ENCODE measurements at places on chromosomes 16 and 17.

GRCh38 chr17:74833501-74834377 is 25.9 kb downstream of the GRIN2C start:
- DNase-seq = no peak

DNA sequence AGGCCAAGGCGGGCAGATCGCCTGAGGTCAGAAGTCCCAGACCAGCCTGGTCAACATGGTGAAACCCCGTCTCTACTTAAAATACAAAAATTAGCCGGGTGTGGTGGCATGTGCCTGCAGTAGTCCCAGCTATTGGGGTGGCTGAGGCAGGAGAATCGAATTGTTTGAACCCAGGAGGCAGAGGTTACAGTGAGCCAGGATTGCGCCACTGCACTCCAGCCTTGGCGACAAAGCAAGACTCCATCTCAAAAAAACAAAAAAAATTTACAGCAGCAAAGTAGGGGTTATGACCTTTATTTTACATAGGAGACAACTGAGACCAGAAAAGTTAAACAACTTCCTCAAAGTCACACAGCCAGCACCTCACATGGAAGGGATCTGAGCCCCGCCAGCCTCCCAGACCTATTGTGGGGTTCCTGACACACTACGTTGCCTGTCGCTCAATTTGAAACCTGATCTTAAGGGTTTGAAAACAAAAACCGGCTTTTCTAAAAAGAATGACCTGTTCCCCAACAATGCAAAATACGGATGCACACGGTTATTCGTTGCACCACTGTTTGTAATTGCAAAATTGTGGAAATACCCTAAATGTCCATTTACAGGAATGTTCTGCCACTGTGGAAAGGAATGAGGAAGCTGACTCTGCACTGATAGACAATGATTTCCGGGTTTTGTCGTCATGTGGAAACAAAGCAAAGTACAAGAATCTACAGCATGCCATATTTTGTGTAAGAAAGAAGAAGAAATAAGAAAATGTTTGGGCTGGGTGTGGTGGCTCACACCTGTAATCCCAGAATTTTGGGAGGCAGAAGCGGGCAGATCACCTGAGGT is 77.2 kb downstream of the CNGB1 start:
- DNase-seq = no peak

- DNase-seq = peak; percentile 61
These were observed 843 bp downstream of the TP53 start for GRCh38 chr17:7686222-7687071.

- no peak for DNase-seq
These were observed 20.7 kb downstream of the TOX3 start for GRCh38 chr16:52526116-52526828.

GRCh38 chr16:88976366-88977017 is 515 bp downstream of the CBFA2T3 start:
- no peak for DNase-seq

DNA sequence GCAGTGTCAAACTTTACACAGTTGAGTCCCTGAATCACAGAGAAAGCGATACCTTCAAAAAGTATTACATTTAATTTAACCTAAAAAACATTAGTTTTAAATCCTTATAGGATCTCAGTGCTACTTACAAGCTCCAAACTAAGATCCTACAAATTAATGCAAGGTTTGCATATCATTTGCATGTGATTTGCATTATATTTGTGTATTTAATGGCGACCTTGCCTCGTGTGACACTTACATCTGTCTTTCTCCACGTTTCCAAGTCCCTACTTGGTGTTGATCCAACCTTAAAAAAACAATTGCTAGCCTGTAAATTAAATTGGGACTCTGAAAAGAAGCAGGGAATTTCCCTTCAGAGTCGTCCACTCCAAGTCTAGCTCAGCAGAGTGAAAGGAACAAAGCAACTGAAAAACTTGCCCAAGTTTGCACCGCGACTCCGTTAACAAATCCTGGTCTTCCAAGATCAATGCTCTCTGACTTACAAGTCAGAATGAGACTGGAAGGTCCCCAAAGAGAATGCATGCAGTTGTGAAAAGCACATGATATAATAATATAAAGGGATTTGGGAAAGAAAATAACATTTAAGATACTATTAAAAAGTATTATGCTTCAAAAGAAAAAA is 739 bp upstream of the FAM117A start:
- no peak for DNase-seq

GRCh38 chr17:69147460-69147859 is 5.8 kb upstream of the ABCA6 start:
- no peak for DNase-seq

DNA sequence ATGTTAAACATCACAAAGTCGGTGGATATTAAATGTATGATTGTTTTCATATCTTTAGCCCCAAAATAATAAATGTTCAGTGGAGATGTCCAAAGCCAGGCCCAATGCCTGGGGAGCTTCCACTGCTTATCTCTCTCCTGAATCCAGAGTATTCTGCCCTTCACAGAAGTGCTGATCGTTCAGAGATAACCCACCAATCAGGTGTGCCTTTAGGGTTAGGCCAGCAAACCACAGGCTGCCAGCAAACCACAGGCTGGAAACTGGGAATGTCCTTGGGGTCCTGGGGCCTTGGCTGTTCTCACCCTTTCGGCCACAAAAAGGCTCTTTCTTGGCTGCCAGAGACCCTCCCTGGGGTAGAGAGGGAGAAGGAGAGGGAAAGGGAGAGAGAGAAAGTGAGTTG is 33.9 kb downstream of the NXN start:
- no peak for DNase-seq

GRCh38 chr17:55872374-55872773 is 121.5 kb downstream of the PCTP start:
- DNase-seq = no peak

DNA sequence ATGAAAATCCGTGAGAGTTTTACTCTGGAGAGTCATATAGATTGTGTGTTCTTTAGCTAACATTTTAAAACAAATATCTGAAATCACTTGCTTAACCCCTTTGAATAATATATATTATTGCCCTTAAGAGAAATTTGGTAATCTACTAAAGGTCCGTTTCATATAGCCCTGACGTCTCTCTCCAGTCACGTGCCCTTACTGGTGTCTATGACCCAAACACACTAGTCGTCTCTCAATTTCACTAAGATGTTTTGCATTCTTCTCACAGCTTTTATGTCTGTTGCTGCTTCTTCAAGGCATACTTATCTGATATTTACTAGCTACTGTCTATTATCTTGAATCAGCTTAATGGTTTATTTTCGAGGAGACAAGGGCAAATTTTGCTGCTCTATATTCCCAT is 409.9 kb downstream of the KCNJ18 start:
- no peak for DNase-seq

- DNase-seq = no peak
These were observed 1.8 kb downstream of the SHBG start for GRCh38 chr17:7631398-7632380.

- DNase-seq = no peak
These were observed 7.4 kb downstream of the RNF112 start for GRCh38 chr17:19418251-19418992.

- DNase-seq = no peak
These were observed 102.0 kb downstream of the CDC27 start for GRCh38 chr17:47087093-47087492.

GRCh38 chr17:34409352-34409751 is 46.3 kb upstream of the CCL1 start:
- DNase-seq = no peak

- no peak for DNase-seq
These were observed 149.9 kb downstream of the RGS9 start for GRCh38 chr17:65287040-65287439.

DNA sequence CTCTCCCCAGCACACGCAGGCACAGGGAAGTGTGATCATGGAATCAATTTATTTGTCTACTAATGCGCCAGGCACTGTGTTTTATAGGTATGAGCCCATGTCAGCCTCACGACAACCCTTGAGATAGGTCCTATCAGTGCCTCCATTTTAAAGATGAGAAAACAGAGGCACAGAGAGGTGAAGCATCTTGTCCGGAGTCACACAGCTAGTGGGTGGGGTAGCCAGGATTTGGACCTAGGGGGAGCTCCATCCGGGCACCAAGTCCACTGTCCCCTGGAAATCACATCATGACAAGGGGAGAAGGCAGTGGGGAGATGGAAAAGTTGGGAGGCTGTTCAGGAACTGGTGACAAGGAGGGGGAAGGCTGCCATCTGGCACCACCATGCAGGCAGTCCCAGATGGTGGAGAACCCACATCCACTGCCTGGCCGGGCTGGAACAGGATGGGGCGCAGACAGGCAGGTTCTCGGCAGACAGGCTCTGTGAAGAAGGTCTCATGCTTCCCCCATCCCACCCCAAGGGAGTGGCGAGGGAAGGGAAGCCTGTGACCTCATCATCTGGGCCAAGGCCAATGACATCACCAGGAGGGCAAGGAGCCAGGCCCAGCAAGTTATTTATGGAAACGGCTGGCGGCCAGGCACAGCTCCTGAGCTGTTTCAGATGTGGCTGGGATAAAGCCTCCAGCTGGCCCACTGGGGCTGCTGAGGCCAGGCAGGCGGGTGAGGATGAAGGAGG is 126.0 kb upstream of the SDK2 start:
- DNase-seq = no peak

DNA sequence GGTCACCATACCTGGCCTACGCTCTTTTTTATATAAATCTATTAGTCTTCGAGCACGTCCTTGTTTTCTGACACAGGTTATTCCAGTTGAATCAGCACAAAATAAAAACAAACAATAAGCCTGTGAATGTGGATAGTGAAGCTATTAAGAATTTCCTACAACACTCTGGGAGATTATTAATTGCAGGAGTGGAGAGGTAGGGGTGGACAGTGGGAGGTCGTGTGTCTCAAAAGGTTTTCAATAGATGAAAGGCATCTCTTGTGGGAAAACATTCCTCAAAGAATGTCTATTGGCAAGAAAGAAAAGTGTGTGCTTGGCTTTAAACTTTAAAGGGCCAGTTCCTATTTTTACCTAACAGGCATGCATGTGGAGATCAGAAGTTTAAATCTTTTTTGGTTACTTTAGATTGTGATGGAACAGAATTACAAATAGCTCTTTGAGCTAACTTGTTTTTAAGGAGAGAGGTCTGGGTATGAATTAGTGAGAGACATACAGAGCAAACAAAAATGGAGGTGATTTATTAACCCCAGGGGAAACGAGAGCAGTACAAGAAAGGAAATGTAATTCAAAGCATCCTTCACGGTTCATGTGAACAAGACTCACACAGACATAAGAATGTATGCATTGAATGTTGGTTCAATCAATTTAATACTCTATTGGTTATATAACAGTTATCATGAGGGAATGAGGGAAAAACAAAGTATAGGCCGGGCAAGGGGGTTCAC is 9.0 kb downstream of the SMYD4 start:
- DNase-seq = no peak

GRCh38 chr17:82831041-82831817 is 8.6 kb downstream of the ZNF750 start:
- DNase-seq = no peak

DNA sequence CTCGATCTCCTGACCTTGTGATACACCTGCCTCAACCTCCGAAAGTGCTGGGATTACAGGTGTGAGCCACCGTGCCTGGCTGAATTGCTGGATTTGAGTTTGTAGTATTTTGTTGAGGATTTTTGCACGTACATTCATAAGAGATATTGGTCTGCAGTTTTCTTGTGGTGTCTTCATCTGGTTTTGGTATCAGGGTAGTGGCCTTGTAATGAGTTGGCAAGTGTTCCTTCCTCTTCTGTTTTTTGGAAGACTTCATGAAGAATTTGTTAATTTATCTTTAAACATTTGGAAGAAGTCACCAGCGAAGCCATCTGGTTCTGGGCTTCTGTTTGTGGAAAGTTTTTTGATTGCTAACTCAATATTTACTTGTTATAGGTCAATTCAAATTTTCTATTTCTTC is 26.9 kb downstream of the SPNS3 start:
- no peak for DNase-seq

GRCh38 chr17:74780443-74781238 is 4.5 kb upstream of the NAT9 start:
- no peak for DNase-seq

GRCh38 chr17:81069135-81069645 is 34.2 kb downstream of the BAIAP2 start:
- DNase-seq = no peak

DNA sequence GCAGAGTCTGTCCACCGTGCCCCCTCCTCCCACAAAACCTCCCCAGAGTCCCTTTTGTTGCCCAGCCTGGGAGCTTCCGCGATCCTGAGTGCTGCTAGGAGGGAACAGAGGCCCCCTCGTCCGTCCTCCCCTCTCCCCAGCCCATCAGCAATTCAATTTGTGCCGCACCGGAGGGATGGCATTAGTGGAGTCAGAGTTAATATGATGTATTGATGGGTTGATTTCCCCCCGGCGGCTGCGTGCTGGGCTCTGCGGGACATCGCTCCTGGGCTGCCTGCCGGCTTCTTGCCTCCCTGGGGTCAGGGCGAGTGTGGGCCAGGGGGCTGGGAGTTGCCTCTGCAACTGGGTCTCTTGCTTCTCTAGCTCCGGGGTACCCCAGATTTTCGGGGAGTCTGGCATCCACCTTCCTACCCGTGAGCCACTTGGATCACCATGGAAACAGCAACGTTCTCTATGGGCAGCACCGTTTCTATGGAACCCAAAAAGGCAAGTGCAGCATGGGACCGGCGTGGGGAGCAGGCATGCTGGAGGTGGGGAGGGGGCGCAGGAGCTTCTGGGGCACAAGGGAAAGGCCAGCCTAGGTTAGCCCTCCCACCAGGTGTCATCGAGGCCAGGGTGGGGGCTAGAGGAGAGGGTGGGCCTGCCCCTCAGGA is 42.9 kb downstream of the BAHCC1 start:
- no peak for DNase-seq

DNA sequence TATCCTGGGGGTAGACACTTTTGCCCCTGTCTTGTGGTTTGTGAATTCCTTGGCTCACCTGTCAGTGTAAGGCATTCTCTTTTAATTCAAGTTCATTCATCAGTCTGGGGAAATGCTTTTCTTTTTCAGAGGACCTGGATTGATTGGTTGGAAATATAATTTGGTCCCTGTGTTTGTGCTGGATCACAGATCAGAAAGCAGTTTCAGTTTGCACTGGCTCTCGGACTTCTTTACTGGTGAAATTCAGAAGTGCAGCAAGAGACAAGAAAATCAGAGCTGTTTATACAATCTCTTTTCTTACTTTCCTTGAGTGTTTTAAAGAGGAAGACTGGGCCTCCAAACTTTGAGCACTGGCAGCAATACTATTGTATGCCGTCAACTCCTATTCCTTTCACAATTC is 161.8 kb upstream of the KCNJ16 start:
- no peak for DNase-seq

DNA sequence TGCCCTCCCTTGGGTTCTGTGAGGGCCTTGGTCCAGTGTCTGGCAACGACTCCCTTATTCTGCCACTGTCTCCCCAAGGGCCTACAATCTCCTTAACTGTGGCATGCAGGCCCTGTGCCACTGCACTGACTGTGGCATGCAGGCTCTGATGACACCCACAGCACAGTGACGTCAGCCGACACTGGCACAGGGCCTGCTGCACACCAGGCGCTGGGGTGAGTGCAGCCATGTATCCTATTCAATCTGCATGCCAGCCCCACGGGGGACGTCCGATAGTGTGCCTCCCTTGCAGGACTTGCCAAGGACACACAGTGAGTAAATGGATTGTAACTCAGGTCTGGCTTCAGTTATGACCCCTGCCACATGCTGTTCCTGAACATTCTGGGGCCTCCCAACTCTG is 39.8 kb upstream of the RASD1 start:
- DNase-seq = no peak
